IPS DF 6.9 (cell line): ENCODE measurements at places on chromosomes 12 and 14.

GRCh38 chr12:89863493-89863938, 154.9 kb upstream of the ATP2B1 start:
- no peak for DNase-seq
- H3K4me3 ChIP-seq, result no peak overlapping the region
- no peaks in the 10 kb centered on the region for H3K36me3 ChIP-seq
- H3K4me1 ChIP-seq, result no peaks in the 10 kb centered on the region
- H3K27me3 ChIP-seq, result peaks cover 11% of the 10 kb centered on the region; the same call in 1 of the 2 replicates

DNA sequence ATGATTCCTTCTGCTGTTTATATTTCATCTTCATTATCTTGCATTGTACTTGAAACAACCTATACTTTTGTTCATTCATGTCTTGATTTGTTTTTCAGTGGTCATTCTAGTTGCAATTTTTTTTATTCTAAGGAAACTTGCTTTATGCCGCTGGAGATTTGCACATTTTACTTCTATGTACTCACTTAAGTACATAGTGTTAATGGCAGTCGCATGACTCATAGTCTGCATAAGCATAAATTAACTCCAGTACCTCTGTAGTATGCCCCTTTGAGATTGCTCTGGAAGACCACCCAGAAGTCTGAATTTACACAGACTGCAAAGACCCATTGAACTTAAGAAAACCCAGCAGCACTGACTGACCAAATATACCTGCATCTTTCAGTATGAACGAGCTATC, 77.0 kb downstream of the MSRB3 start:
- H3K4me1 ChIP-seq, result no peaks in the 10 kb centered on the region
- no peak for DNase-seq
- no peaks in the 10 kb centered on the region for H3K36me3 ChIP-seq
- no peak overlapping the region for H3K27ac ChIP-seq

DNA sequence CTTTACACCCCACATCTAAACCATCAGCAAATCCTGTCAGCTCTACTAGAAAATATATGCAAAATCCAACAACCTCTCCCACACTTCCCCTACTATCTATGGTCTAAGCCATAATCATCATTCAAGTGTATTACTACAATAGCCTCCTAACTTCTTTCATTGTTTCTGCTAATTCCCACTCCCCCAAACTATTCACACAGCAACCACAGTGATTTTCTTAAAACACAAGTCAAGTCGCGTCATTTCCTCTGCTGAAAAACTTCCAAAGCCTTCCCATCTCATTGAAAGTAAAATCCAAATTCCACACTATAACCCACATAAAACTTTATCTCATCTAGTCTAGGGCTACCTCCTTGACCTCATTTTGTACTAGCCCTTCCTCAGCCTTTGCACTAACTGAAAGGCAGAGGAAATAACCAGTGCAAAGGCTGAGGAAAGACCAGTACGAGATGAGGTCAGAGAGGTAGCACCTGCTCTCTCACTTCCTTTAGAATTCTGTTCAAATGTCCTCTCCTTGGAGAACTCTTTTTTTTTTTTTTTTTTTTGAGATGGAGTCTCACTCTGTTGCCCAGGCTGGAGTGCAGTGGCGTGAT, 65.5 kb upstream of the MDM1 start:
- no peaks in the 10 kb centered on the region for H3K4me1 ChIP-seq
- no peak overlapping the region for H3K4me3 ChIP-seq
- no peaks in the 10 kb centered on the region for H3K27me3 ChIP-seq
- no peaks in the 10 kb centered on the region for H3K36me3 ChIP-seq
- no peak overlapping the region for H3K27ac ChIP-seq
- no peak for DNase-seq

DNA sequence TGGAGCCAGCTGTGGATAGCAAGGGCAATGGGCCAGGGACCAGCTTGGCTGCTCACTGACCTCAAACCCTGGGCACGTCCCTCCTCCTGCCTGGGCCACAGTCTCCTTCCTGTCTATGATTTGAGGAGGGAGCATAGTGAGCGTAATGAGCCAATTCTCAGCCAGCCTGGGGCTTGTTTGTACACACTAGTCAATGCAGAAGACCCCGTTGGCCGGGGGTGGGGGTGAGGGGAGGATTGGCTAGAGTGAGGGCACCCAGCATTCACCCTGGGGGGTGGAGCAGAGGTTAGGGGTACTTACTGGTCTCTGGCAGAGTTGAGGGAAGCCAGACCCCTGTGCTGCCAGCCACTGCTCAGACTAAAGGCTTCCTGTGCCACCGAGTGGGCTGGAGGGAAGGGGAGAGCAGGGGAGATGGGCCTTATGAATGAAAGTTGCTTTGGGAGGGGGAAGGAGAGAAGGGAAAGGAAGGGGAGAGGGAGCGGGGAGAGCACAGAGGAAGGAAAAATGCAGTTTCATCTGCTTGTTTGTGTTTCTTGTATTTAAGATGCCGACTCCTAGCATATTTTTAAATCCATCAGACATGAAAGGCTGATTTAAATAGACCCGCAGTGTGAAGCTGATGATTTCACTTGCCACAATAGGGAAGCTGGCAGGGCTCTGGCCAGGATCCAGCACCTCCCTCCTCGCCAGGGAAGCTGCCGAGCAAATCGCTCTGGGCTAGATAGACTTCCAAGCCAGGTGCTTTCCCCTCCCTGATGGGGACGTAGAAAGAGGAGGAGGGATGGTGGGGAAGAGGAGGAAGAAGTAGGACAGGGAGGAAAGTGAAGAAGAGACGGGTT, 114.0 kb downstream of the PRMT8 start:
- DNase-seq, result no peak
- no peak overlapping the region; the same call in 1 of the 2 replicates for H3K4me3 ChIP-seq
- H3K36me3 ChIP-seq, result no peaks in the 10 kb centered on the region
- no peak overlapping the region for H3K27ac ChIP-seq
- peaks cover 4% of the 10 kb centered on the region; the same call in 1 of the 2 replicates for H3K4me1 ChIP-seq
- no peaks in the 10 kb centered on the region for H3K27me3 ChIP-seq

GRCh38 chr14:91294153-91294552, 49.6 kb upstream of the GPR68 start:
- H3K36me3 ChIP-seq, result peaks cover 24% of the 10 kb centered on the region
- no peak overlapping the region for H3K4me3 ChIP-seq
- no peaks in the 10 kb centered on the region for H3K4me1 ChIP-seq
- H3K27ac ChIP-seq, result no peak overlapping the region

DNA sequence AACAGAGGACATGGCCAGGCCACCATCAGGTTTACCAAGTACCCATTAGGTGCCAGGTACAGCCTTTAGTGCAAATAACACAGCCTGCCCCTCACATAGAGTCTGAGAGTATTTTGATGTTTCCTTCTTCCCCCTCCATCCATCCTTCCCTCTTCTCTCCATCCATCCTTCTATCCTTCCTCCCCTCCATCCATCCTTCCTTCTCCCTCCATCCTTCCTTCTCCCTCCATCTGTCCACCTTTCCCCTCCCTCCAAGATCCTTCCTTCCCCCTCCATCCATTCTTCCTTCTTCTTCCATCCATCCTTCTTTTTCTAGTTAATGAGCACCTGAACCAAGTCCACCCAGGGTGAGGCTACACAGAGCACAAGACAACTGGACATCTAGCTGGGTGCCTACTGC, 39.8 kb downstream of the ITPK1 start:
- DNase-seq, result no peak
- H3K36me3 ChIP-seq, result no peaks in the 10 kb centered on the region
- peaks cover 2% of the 10 kb centered on the region; the same call in 1 of the 2 replicates for H3K4me1 ChIP-seq

GRCh38 chr14:75805646-75806045, 144.6 kb downstream of the TTLL5 start:
- no peak overlapping the region for H3K4me3 ChIP-seq
- no peak overlapping the region for H3K27ac ChIP-seq
- no peaks in the 10 kb centered on the region for H3K27me3 ChIP-seq
- H3K4me1 ChIP-seq, result no peaks in the 10 kb centered on the region
- DNase-seq, result no peak

DNA sequence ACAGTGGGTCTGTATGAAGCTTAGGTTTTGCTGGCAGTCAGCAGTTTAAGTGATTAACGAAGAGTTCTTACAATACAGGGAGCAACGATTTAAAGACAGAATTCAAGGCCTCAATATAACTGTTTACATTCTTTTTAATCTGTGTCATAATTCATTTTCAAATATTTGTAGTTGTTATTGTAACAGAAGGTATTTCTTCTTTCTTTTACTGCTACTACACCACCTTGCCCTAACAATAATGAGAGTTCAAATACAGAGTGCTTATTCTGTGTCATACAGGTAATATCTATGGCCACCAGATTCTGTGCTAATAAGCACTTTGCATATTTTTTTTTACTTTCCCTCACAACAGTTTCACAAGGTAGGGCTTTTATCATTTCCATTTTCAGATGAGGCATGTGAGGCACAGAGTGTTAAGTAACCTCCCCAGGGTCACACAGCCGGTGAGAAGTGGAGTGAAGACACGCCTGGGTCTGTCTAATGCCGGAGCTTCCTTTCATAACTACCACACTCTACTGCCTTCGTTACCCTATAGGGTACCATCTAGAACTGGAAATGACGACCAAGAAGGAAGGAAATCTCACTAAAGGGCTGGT, 81.9 kb downstream of the PELI2 start:
- no peaks in the 10 kb centered on the region for H3K27me3 ChIP-seq
- H3K4me3 ChIP-seq, result no peak overlapping the region
- no peak overlapping the region for H3K27ac ChIP-seq
- no peaks in the 10 kb centered on the region for H3K36me3 ChIP-seq
